ENCODE measurements at places on chromosomes 7 and 10. TPM values are rescaled to one million over a fixed set of nuclear protein-coding genes. Genes with fewer than 3 reads are reported as not detected.
A peak's percentile ranks its signal among the peaks of the same experiment; 100 is the strongest.

The COL28A1 gene
- not detected for total RNA-seq

The SH2B2 gene
- total RNA-seq = 2.5 TPM

The TLL2 gene
- total RNA-seq = 0.12 TPM

GRCh38 chr7:101537205-101537604 lies 91.9 kb downstream of the MYL10 start:
- peak; percentile 58 for DNase-seq

DNA sequence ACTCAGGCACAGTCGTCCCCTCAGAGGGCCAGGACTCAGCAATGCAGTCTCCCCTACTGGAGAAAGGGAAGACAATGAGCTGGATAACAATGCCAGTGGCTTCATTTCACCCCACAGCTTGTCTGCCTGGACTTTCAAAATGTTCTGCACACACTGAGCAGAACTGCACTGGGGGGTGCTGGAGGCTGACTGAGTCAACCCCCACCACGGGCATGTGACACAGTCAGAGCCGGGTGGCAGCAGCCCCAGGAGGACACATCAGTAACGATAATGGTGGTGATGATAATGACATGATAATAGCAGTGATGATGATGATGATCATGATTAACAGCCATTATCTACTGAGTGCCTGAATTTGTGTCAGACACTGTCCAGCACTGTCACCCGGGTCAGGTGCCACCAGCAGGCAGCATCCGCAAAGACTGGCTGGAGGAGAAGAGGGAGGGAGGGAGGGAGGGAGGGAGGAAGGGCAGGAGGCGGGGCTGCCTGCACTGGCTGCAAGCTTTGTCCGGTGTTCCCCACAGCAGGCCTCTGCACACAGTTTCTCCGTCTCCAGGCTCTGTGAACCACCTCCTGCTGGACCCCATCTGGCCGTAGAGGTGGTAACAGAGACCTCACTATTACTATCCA lies 67.4 kb downstream of the PLXNA4 start:
- DNase-seq = no peak

DNA sequence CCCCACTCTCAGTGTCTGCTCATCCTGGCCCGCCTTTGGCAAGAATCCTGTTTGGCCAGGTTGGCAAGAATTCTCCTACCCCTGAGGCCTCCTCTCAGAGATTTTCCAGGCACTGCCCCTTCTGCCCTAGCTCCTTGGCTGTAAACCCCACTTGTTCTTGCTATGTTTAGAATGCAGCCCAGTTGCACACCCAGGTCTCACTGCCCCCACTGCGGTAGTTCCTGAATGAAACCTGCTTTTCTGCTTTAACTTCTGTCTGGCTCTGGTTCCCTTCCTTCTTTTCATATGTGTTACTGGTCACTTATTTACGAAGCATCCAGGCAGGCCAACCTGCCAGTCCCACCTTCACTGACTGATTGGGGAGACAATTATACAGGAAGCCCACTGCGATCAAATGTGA lies 576.9 kb downstream of the GLRX3 start:
- no peak for DNase-seq

The MKRN1 gene
- total RNA-seq = 52.0 TPM

The ODAD2 gene
- total RNA-seq = 53.3 TPM

The FMC1 gene
- total RNA-seq = 7.5 TPM

The ADARB2 gene
- 0.38 TPM for total RNA-seq

The CNOT4 gene
- 8.6 TPM for total RNA-seq

DNA sequence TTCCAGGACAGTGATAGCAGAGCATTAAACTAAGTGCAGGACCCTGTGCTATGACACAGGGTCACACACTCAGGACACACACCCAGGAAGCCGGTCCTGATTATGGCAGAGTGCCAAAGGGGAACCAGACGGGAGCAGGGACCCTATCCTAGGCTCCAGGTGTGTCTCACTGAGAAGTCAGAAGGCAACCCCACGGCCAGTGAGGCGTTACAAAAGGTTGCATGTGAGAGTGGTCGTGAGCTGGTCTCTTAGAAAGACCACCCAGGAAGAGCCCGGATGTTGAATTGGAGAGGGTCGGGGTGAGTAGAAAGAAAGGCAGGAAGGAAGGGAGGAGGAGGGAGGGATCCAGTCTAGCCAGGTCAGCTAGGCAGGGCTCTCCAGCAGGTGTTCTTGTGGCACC lies 31.0 kb downstream of the FRMPD2 start:
- DNase-seq = no peak

- DNase-seq = no peak
These were observed 184.4 kb downstream of the GRID1 start for GRCh38 chr10:86182150-86182549.

DNA sequence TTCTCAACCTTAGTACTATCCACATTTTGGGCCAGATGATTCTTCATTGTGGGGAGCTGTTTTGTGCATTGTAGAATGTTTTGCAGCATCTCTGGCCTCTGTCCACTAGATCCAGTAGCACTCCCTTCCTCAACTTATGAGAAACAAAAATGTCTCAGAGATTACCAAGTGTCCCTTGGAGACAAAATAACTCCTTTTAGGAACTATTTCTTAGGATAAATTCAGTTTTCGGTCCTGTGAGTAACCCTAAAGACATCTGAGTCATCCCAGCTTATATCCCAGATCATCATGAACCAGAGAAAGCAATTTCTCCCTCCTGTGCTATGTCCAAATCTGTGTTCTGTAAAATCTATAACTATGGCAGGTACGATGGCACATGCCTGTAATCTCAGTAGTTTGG lies 266.6 kb upstream of the PHYHIPL start:
- no peak for DNase-seq

DNA sequence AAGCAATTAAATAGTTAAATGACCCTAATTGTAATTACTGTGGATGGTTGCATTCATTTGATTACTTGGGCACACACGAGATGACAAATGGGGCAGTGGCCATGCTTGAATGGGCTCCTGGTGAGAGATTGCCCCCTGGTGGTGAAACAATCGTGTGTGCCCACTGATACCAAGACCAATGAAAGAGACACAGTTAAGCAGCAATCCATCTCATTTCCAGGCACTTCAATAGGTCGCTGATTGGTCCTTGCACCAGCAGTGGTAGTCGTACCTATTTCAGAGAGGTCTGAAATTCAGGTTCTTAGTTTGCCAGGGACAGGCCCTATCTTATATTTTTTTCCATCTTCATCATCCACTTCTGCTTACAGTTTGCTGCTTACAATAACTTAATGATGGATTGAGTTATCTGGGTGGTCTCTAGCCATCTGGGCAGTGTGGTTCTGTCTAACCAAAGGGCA lies 8.3 kb downstream of the PCBD1 start:
- peak; percentile 74 for DNase-seq

DNA sequence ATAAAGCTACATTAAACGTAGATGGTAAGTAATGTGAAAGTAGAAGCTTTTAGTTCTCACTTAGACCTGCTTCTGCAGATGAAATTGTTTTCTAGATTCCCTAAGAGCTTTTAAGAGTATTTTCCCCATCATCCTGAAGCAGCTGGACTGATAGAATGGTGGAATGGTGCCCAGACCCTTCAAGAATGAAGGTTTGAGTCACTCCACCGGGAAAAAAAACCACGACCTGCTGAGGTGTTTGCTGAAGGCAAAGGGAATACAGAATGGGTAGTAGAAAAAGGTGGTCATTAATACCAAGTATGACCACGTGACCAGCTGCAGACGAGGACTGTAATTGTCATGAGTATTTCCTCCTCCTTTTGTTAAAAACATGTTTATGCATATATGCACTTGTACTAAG lies 79.2 kb upstream of the PTPRZ1 start:
- DNase-seq = peak; percentile 17

DNA sequence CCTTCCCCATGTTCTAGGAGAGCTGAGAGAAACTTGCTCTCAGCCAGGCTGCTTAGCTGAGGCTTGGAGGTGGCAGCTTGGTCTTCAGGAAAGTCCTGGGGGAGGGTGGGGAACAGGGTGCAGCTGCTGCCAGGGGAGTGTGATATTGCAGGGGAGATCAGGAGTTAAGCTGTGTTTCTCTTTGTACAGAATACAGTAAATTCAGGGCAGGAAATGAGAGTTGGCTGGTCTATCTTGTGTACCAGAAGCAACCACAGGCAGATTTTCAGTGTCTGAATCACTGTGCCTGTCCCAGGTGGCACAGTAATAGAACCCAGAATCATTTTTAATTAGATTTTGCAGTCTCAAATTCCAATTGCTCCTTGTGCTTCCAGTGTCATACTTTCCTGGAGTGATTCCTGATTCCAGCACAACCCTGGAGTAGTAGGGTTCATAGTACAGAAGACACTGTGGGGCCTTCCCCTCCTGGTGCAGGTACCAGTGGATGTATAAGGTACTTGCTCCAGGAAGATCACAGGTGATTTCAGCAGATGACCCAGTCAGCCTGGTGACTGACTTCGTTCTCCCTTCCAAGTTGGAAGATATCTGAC lies 94.0 kb upstream of the TARP start:
- no peak for DNase-seq

- peak; percentile 75 for DNase-seq
These were observed 37.4 kb upstream of the DUSP5 start for GRCh38 chr10:110460111-110460809.

- DNase-seq = peak; percentile 95
These were observed 51.8 kb downstream of the CAV1 start for GRCh38 chr7:116576350-116577319.

DNA sequence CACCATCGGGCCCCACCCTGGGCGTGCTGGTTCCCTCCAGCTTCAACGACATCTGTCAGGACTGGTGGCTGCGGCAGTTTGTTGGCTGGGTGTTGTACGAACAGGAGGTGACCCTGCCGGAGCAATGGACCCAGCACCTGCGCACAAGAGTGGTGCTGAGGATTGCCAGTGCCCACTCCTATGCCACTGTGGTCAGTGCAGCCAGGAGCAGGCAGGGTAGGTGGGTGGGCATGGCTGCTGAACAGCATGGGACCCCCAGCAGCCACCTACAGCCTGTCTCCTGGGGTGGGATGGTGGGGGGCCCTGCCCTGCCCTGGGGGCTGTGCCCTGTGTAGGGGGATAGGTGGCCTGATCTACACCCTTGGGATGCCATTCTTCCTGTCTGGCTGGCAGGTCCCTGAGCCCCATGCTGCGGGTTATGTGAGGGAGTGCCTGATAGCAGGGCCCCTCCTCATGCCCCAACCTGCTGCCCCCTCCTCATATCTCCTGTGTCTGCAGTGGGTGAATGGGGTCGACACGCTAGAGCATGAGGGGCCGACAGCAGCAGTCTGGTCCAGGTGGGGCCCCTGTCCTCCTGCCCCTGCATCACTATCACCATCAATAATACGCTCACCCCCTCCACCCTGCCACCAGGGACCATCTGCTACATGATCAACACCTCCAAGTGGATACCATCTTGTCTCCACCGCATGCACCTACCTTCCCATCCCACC lies 56.9 kb downstream of the ZNF727 start:
- no peak for DNase-seq

The CYP3A7 gene
- not detected for total RNA-seq

- DNase-seq = no peak
These were observed 18.0 kb downstream of the PLEKHA8 start for GRCh38 chr7:30046127-30046770.

GRCh38 chr7:115734641-115735040 lies 295.9 kb downstream of the TFEC start:
- no peak for DNase-seq

DNA sequence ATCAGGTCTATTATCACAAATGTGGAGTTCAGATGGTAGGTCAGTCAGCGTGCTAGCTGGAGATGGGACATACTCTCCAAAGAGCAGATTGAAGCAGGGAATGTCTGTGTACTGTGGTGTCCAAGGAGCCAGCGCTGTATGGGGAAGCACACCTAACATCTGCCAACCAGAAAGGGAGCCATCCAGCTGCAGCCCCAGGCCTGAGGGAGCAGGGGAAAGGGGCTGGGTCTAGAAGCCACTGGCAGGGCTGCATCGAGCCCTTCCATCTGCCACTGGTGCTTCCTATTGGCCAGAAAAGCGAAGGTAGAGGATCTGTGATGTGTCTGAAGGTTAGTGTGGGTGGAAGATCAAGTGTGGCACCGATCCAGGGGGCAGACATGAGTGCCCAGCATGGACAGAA lies 8.0 kb upstream of the RAMP3 start:
- no peak for DNase-seq

The DTX2 gene
- total RNA-seq = 18.0 TPM

The NPY gene
- not detected for total RNA-seq

GRCh38 chr7:90236721-90237289 lies 8.2 kb upstream of the CFAP69 start:
- no peak for DNase-seq

The NDUFB8 gene
- 197 TPM for total RNA-seq

The ANKRD22 gene
- not detected for total RNA-seq

DNA sequence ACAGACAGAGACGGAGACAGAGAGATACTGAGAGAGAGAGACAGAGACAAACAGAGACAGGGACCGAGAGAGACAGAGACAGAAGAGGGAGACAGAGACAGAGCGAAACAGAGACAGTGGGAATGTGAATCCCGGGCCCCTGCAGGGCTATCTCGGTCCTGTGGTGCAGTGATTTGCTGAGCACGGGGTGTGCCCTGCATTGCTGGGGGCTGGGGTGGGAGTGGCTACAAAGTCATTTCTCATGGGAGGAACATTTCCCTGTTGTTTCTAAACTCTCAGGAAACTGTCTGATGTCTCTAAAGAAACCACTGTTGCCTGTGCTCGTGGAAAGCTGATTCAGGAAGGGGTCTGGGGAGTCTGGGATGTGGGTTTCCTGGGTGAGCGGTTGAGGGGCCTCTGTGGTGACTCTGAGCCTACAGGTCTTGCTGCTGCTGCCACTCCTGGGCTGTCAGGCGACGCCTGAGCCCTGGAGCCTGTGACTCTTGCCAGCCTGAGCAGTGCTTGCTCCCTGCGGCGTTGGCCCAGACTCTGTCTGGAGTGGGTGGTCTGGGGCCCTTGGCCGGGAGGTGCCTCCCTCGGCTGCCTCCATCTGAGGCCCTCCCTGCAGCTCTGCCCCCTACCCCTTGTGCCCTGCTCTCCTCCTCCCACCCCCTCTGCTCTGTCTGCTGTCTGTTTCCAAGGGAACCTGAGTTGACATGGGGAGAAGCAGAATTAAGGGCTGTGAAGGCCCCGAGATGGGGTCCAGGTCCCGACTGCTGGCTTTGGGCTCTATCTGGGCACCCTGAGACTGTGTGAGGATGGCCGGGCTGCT lies 292.0 kb downstream of the WDR37 start:
- DNase-seq = no peak

The SPDYE3 gene
- not detected for total RNA-seq

The ANKRD61 gene
- not detected for total RNA-seq

The FAM25A gene
- not detected for total RNA-seq

The AKR1C4 gene
- not detected for total RNA-seq

The CALML3 gene
- not detected for total RNA-seq

GRCh38 chr10:48452879-48453412 lies 146.5 kb downstream of the MAPK8 start:
- no peak for DNase-seq

- no peak for DNase-seq
These were observed 70.7 kb downstream of the EBF3 start for GRCh38 chr10:129893104-129894089.

The PTPRN2 gene
- total RNA-seq = 2.2 TPM

The CC2D2B gene
- total RNA-seq = 0.12 TPM

- no peak for DNase-seq
These were observed 49.1 kb upstream of the SEMA3C start for GRCh38 chr7:80967917-80968297.

- DNase-seq = peak; percentile 60
These were observed 29.8 kb downstream of the PLAU start for GRCh38 chr10:73940634-73941221.

The ANKRD7 gene
- total RNA-seq = 3.2 TPM

- DNase-seq = no peak
These were observed 73.5 kb downstream of the LRRN3 start for GRCh38 chr7:111164442-111164841.

The MINPP1 gene
- total RNA-seq = 42.9 TPM

GRCh38 chr10:129277841-129278240 lies 189.2 kb upstream of the MGMT start:
- no peak for DNase-seq

- no peak for DNase-seq
These were observed 668.3 kb upstream of the FOXK1 start for GRCh38 chr7:4013793-4014192.

- no peak for DNase-seq
These were observed 19.6 kb downstream of the WIPF3 start for GRCh38 chr7:29825775-29826529.
